ENCODE measurements at places on chromosomes 5 and 9.

GRCh38 chr9:76654051-76654461, 110.2 kb upstream of the PCA3 start:
- no peak for DNase-seq

DNA sequence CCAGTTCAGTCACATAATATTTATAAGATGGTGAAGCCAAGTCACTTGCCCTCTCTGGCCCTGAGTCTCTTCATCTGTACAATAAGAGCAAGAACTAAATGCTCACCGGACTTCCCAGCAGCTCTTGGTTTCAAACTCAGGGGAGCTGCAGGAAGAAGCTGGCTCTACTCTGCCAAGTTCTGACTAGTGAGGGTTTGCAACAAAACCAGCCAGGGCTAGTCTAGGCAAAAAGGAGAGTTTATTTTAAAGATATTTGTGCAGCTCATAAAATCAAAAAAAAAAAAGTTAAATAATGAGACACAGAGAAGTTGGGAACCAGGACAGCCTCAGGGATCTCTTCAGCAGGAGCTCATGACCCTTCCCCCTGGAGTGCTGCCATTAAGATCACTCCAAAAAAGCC, 107.3 kb downstream of the DOCK2 start:
- no peak for DNase-seq

DNA sequence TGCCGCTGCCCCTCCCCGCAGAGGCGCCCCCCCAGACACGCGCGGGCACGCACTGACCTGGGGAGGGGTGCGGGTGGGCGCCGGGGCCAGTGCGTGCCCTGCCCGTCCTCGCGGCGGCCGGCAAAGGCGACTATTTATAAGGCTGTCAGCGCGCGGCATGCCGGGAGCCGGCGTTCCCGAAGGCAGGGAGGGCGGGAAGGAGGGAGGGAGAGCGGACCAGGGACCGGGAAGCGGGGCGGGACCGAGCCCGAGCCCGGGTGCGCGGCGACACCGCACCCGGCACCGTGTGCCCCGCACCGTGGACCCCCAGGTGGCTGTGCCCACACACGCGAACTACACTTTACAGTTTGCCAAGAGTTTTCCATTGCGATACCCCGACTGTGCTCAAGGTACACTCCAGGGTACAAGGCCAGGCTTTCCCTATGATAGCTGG, at the start of gene AK1:
AK1 (minus strand) TSS at position 110 of the 433 bp plus-strand sequence. CDS start 3,058 bp downstream, outside the sequence.
- no peak for DNase-seq

- DNase-seq: no peak
Measured at GRCh38 chr9:114958844-114959235, 28.4 kb upstream of the TNFSF8 start.

GRCh38 chr5:43353668-43354067, 40.5 kb upstream of the HMGCS1 start:
- no peak for DNase-seq

GRCh38 chr5:167478188-167478587, 813.3 kb upstream of the WWC1 start:
- no peak for DNase-seq

DNA sequence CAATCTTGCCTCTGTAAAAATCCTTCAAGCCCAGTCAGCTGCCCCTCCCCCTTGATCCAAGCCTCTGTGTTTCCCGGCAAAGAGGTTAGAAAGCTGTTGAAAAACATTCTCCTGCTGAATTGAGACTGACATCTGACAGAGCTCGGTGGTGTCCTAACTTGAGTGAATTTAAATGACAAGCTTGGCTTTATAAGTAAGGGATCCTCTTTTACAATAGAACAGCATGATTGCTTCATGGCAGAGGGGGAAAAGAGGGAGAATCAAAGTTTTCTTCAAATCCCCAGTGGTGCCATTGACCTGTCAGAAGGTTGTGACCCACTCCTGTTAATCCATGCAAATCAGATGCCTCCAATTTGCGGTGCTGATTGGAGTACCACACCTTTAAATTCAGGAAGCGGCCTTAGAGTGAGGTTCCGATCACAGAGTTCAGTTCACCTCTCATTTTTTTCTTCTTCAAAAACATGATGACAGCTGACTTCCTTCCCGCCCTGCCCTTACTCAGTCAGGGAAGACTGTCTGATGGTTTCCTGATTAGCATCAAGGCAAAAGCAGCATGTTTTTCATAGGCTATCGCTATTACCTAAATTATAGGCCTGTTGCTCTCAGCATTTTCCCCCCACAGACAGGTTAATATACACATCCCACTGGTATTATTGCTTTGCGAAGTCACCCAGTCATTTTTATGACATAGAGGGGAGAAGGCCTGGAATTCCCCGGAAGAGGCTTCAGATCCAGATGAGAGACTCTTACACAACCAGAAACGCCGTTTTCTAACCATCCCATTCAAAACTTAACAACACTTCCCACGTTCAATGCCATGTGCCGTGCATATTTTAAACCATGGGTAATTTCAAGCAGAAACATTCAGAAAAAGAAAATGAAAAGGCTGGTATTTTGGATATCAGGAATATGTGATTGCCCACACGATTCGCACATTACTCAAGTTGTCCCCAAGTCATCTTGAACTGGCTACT, 141.4 kb downstream of the EBF1 start:
- no peak for DNase-seq

GRCh38 chr5:143682246-143682905, 129.6 kb upstream of the HMHB1 start:
- DNase-seq: no peak

DNA sequence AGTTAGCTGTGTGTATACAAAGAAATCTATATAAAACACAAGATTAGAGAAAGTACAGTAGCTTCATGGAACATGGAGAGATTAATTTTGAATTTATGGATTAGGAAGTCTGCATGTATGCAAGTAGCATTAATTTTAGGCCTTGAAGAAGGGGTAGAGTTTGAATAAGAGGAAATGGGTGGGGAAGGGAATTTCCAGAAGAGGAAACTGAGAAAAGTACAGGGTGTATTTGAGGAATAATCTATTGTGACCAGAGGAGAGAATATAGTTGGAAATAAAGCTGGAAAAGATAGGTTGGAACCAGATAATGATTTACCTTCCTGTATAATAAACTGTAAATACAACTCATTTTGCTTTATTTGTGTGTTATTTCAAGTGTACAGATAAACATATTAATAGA, 53.6 kb downstream of the CWC27 start:
- DNase-seq: no peak

GRCh38 chr9:102631559-102631958, 363.6 kb upstream of the CYLC2 start:
- DNase-seq: no peak

DNA sequence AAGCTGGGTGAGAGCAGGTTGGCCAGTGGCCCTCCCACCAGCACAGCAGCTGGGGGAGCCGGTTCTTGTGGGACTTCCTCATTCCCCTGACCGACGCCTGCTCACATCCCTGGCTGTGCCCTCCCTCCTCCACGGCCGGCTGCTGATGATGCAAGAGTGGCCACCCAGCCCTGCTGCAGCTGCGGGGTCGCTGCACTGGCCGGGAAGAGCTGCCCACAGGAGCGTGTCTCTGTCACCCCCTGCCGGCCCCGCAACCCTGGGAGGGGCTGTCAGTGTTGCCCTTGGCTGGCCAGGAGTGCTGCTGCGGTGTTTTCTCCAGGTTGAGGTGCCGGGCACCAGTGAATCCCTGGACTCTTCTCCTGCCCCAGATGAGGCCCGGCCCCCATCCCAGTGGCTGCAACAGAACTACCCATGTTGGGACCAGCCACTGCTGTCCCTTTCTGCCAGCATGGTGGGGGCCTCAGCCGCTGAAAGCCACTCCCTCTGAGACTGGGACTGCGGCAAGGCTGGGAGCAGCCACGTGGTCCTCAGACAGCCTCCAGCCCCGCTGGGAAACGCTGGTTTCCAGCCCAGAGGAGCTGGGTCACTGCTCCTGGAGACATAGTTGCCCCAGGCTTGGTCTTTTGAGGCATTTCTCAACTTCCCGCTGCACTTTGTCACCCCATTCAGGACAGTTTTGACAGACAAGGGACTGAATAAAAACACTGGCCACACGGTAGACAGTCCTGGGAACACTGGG, 739 bp downstream of the CARD9 start:
- DNase-seq: no peak

DNA sequence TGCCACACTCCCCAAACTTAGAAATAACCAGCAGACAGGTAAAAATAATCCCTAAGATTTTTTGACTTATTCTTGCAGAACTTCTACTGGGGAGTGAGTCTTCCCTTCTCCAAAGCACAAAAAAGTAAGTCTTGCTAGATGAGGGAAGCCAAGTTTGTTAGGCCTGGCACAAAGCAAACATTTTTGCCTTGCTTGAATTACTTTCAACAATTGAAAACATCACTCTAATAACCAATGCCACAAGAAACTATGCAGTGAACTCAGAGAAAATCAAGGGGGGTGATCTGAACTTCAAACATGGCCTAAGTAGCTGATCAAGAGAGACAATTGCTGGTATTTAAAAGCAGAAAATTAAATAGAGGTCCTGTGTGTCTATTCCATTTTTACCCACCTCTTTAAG, 123.6 kb upstream of the SLC1A3 start:
- DNase-seq: no peak

GRCh38 chr5:24642022-24642421, 2.8 kb downstream of the CDH10 start:
- DNase-seq: no peak

GRCh38 chr5:53322257-53322656, 158.2 kb upstream of the FST start:
- DNase-seq: no peak

DNA sequence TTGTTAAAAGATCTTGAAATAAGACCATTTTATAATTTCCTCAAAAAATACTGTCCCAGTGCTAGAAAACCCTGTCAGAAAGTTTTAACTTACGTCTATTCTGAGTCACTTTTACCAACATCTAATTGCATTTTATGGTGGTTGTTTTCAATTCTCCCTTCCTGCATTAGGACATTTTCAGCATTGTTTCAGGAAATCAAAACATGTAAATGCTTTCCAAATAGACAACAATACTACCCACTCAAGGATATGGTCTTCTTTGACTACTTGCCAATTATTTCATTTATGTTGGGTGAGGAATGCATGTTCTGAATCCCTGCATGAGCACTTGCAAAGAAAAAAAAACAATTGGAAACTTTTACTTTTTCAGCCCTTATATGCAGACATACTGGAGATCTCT, 284.6 kb upstream of the PDE4D start:
- DNase-seq: no peak

DNA sequence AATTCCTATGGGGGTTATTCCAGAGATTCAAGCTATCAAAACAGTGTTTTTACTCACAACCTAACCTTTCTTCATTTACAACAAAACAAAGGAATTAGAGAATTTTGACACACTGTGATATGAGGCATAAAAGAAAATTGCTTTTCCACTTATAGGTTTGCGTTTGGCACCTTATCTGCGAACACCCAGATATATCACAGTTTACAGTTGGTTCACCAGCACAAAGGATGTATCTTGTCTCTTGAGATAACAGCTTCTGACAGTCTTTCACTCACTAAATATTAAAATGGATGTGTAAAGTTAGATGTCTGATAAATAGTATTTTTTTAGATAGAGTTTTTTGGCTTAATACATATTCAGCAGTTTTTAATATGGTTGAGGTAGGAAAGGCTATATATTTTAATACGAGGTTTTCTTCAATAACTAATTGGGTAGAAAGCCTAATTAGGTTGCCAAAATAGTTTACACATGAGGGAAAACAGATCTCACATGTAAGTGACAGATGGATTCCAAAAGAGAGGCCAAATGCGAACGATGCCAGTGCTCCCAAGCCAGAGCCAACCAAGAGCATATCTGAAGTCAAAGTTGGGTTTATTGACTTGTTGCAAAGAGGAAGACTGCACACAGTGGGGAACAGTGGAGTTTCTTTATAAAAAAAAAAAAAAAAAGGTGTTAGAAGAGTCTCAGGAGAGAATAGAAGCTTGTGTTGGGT, 1495.2 kb downstream of the MAT2B start:
- no peak for DNase-seq

GRCh38 chr5:72234265-72234700, 85.8 kb downstream of the MRPS27 start:
- DNase-seq: no peak

DNA sequence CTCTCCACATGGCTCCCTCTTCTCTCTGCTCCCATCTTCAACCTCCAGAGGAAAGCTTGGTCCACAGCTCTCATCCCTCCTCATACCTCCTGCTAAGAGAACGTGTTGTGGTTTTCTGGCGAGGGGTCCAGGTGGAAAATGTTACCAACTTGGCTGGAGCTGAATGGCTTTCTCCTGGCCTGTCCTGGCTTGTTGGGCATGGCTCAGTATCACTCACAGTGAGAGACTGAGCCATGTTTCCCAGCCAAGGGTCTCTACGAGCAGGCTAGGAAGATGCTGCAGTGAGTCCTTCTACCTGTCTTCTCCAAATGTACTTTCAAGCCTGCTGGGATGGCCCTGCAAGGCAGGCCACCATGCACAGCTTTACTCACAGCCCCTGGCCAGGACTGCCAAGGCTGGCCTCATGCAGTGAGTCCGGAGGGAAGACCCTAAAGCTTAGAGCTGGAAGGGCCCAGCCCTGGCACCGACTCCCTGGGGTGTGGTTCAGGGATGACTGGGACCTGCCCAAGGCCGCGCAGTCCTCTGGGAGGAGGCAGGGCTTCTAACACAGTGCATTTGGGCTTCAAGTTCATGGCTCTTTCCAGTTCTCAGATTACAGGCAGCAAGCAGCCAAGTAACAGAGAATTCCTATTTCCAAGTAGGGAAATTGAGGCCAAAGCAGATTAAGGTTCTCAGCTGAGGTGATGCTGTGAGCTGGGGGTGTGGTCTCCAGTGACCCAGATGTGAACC, 59.5 kb downstream of the COL27A1 start:
- no peak for DNase-seq
